ENCODE measurements at places on chromosomes 5 and 9.

- no peak for DNase-seq
Observed at GRCh38 chr9:121242219-121242958, 25.6 kb upstream of the GSN start.

DNA sequence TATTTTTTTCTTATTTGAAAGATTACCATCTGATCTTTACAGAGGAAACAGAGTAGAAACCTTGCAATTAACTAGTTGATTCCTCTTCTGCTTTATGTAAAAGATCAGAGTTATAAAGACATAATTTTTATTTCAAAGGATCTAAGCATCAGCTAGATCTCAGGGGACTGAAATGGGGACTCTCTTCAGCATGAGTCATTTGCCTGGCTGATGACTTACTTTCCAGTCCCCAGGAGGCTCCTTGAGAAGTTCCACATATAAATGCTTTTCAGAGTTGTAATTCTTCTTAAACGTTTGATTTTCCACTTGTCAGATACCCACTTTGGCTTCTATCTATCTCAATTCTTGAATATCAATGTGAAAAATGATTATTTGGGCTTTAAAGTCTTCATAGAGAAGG, 389.4 kb downstream of the RAB3C start:
- DNase-seq: no peak

GRCh38 chr9:88574953-88575352, 40.0 kb downstream of the NXNL2 start:
- no peak for DNase-seq

GRCh38 chr9:130774183-130774582, 60.9 kb upstream of the ABL1 start:
- DNase-seq: no peak

- DNase-seq: no peak
Observed at GRCh38 chr9:84323858-84324257, 16.7 kb downstream of the SLC28A3 start.

DNA sequence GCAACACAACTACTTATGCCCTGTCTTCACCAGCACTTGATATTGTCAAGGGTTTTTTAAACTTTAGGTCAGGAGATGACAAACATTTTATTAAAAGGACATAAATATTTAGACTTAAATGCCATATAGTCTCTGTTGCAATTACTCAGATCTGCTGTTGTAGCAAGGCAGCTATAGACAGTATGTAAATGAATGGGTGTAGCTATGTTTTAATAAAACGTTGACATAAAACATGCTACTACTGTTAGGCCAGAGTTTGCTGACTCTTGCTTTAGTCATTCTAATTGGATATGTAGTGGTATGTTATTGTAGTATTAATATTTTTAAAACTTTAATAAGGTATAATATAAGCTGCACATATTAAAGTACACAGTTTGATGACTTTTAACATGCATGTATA, 27.7 kb downstream of the ZNF131 start:
- no peak for DNase-seq

- no peak for DNase-seq
Observed at GRCh38 chr5:109630093-109630492, 59.6 kb upstream of the MAN2A1 start.

DNA sequence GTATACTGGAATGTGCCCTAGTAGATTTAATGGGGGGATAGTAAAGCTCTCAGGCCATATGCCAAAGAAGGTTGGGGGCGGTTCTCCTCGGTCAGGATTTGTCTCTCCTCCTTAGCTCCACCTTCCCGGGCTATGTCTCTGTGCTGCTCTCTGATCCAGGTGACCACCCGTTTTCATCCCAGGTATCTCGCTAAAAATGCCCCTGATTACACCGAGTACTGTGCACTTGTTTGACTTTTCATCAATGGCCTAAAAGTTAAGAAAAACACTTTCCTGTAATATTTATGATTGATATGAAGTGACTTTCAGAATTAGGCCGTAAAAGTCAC, 724 bp downstream of the NDUFS6 start:
- no peak for DNase-seq

- no peak for DNase-seq
Observed at GRCh38 chr5:139446956-139447779, 7.8 kb upstream of the DNAJC18 start.

DNA sequence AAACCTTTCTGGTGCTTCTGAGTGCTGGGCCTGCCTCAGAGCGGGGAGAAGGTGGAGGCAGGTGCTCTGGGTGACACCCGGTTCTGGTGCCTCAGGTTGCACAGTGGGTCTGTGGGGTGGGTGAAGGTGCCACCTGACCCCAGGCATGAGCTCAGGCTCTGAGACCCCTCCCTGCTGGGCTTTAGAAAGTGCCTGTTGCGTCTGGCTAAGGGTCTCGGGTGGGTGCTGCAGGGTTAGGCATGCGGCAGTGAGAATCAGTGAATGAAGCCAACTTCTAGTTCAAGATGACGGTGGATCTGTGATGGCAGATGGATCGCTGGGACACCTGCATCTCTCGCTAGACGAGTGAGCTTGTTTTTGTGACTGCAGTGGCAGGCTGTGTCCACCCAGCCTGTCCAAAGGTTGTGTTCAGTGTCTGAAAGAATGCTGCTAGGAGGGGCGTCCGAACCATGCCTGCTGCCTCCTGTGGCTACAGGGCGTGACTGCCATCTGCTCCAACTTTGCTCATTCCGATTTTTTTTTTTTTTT, 5.0 kb downstream of the SQSTM1 start:
- DNase-seq: no peak

GRCh38 chr5:44331471-44332050, 57.7 kb downstream of the FGF10 start:
- DNase-seq: no peak

- DNase-seq: no peak
Observed at GRCh38 chr5:177098120-177098469, 11.4 kb downstream of the FGFR4 start.

- DNase-seq: no peak
Observed at GRCh38 chr9:104589626-104590025, 9.6 kb downstream of the OR13C5 start.

GRCh38 chr9:129223551-129224208, 45.6 kb upstream of the IER5L start:
- DNase-seq: no peak

Measured in activated T-helper 9 cell treated with anti-CD3 and anti-CD28 coated beads, Interleukin-2, amount 50 U/mL, for 16 hours (primary cell).